KBM-7 (cell line): ENCODE measurements at places on chromosomes 13 and 19.
A peak's percentile ranks its signal among the peaks of the same experiment; 100 is the strongest.

DNA sequence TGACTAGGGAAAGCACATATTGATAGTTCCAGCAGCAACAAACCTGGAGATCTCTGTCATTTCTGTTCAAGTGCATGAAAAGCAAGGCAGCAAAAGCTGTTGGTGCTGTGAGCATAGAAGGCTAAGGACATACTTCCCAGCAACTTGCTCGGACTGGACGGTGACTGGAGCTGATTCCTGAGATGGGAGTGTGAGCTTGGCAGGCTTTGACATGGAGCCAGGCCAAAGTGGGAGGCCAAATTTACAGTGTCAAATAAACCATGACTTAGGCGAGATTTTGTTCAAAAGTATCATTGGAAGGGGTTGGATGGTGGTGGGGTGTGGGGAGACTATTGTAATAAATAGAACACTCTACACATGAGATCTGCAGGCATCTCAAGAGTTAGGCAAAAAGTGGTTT lies 5.9 kb upstream of the ARGLU1 start:
- no peak for DNase-seq

GRCh38 chr19:5403968-5404640 lies 51.1 kb upstream of the ZNRF4 start:
- DNase-seq, result peak; percentile 89

DNA sequence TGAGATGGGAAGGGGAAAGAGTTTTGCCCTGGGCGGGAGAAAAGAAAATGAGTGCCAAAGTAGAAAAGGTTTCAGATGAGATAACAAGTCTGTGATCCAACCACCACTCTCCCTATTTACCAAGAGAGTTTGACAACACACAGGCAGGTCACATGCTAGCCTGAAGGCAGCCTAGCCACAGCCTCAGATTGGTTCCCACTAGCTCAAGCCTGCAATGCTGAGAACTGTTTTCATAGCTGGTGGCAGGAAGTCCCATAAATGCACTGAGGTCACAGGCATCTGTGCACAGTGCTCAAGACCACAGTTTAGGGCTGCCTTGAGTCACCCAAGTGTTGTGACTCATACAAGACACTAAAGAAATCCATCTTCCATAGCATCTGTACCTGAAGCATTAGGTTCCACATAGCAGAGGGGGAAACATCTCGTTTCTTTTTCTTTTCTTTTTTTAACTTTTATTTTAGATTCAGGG lies 18.5 kb upstream of the POP4 start:
- peak; percentile 8 for DNase-seq

GRCh38 chr13:38688674-38689073 lies 1.8 kb downstream of the FREM2 start:
- DNase-seq, result no peak

GRCh38 chr13:43132257-43132656 lies 108.9 kb downstream of the DNAJC15 start:
- no peak for DNase-seq

DNA sequence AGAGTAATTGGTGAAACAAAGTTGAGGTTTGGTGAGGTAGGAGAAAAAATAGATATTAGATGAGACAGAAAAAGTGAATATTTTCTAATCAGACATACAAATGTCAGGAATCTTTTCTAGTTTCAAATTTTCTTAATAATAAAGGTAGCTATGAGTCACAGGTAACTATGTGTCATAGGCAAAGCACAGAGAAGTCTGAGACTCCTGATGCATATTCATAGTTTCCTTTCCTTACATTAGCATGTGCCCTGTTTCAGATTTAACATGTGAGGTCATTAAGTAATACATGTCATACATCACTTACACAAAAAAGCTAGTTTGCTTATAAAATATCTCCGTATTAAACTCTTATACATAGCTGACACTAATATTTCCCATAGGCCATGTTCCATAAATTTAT lies 1141.3 kb upstream of the PCDH20 start:
- no peak for DNase-seq

GRCh38 chr13:71876648-71877255 lies 9.7 kb upstream of the DACH1 start:
- DNase-seq, result no peak

GRCh38 chr19:10848230-10848856 lies at the start of gene C19orf38:
C19orf38 (plus strand) TSS chr19:10848415; CDS start chr19:10848509, 94 bp downstream.
- DNase-seq, result peak; percentile 46

DNA sequence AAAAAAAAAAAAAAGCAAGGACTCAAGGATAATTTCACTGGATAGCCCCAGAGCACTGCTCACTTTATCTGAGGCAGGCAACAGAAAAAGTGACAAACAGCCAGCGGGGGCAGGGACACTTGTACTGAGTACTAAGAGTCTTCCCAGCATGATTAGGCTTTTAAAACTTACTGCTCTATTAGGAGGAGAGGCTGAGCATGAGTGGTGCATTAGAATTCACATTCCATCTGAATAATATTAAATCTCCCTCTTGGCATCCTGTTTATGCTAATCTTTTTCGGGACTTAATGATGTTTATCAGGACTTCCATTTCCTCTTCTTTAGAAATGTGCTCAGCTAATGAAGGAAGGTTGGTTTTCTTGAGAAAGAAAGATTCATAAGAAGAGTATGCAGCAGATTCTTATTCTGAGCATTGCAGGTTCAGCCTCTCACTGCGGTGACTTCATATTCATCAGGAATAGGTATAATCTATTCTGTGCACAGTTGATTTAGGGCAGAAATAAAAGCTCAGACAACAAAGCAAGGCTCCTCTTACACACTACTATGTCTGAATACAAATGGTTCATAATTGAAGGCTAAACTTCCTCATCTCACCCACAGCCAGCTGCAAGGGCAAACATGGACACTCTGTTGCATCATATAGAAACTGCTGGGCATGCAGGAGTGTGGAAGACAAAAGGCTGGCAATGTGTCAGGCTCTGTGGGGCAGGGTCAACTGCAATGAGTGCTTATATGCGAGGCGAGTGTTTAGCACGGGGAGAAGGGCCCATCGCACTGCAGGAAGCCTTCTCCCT lies 107.0 kb downstream of the KL start:
- DNase-seq, result peak; percentile 43

GRCh38 chr13:26266311-26266710 lies 12.4 kb downstream of the CDK8 start:
- no peak for DNase-seq

DNA sequence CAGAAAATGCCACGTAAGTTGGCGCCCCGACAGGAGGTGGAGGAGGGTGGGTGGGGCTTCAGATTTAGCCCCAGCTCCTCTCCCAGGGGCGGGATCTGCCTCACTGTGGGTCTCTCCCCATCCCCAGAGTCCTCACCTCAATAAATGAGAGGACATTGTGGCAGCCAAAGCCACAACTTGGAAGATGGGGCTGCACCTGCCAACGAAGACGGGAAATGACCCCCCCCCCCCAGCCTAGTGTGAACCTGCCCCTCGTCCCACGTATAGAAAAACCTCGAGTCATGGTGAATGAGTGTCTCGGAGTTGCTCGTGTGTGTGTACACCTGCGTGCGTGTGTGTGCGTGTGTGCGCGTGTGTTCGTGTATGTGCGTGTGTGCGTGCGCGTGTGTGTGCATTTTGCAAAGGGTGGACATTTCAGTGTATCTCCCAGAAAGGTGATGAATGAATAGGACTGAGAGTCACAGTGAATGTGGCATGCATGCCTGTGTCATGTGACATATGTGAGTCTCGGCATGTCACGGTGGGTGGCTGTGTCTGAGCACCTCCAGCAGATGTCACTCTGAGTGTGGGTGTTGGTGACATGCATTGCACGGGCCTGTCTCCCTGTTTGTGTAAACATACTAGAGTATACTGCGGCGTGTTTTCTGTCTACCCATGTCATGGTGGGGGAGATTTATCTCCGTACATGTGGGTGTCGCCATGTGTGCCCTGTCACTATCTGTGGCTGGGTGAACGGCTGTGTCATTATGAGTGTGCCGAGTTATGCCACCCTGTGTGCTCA lies 1.5 kb upstream of the TRAPPC5 start:
- peak; percentile 20 for DNase-seq

DNA sequence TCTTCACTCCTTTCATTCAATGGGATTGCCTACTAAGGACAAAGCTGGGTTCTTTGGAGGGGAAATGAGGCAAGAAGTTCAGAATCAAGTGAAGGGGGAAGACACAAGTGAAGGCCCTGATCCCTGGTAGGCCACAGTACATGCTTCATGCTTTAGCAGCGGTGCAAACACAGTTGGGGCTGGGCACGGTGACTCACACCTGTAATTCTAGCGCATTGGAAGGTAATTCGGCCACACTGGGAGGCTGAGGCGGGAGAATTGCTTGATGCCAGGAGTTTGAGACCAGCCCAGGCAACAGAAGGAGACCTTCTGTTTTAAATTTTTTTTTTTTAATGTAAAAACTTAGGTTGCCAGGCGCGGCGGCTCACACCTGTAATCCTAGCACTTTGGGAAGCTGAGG lies 23.4 kb upstream of the GATAD2A start:
- no peak for DNase-seq

GRCh38 chr13:41563341-41563983 lies 106.1 kb downstream of the RGCC start:
- no peak for DNase-seq

DNA sequence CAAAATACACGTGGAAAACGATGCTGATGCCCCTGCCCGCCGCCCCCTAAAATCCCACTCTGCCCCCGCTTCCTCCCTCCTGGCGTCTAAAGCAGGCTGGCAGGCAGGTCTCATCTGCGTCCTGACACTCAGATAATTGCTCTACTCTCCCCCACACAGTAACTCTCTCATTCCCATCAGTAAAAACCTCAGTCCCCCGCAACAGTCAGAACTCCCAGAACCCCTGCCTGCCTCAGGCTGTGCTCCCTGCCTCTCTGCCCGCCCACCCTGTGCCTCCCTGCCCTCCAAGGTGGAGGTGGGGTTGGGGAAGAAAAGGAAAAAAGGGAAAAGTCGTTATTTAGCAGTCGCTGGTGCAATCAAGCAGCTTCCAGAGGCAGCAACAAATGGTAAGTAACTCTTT lies 473.7 kb downstream of the EFNB2 start:
- no peak for DNase-seq

DNA sequence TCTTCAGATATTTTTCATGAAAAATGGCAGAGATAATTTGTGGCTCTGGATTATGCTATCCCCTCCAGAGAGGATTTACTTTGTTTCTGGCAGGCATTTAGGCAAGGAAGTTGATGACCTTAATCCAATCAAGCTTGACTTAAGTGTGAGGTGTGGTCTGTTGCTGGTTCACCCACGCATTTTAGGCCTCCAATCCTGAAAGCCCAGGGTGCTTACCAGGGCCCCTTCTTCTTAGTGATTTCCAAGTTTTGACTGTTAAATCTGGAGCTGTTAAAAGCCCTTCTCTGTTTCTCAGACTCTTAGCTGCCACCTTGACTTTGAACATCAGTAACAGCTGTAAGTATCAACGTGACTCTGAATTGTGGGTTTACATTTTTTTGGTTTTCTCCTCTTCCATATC lies 161.8 kb downstream of the DNAJC15 start:
- DNase-seq, result no peak

DNA sequence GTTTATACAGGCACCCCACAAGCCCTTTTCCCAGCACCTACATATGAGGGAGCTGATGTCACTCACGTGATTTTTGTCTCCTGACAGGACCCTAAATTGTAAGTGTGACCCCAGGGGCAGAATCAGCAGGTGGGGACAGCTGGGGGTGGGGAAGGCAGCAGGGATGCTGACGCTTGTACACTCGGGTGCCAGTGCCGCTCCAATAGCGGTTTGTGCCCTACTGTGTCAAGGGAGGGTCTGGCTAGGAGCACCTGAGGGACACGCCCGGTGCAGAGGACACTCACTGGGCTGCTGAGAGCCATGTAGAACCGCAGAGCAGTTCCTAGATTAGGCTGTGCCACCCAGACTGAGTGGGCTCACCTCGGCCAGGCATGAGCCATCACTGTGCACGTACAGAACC lies 81.3 kb downstream of the SCGB2B2 start:
- DNase-seq, result no peak

DNA sequence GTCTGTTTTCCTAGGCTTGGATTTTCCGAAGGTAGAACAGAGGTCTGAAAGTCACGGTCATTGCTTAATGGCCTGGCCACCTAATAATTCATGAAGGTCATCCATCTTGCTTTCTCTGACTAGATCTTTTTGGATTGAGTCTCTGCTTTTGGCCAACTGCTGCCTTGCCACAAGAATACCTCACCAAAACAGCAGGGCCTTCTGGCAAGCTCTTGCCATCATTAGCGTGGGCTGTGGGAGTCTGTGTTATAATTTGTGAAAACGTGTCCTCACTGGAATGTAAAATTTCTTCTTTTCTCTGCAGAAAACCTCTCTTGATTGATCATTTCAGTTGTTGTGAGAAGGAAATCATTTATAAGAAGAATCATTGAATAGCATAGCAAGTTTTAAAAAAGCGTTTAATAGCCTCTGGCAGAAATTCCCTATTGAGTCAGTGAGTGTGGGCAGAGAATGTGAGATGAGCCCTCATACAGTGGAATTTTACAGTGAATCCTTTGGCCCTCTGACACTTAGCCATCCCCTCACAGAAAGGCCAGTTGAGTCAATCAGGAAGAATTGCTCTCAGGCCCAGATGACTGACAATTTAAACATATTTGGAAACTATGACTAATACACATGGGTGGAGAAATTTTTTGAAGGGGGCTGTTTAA lies 43.2 kb upstream of the ERICH6B start:
- DNase-seq, result no peak

DNA sequence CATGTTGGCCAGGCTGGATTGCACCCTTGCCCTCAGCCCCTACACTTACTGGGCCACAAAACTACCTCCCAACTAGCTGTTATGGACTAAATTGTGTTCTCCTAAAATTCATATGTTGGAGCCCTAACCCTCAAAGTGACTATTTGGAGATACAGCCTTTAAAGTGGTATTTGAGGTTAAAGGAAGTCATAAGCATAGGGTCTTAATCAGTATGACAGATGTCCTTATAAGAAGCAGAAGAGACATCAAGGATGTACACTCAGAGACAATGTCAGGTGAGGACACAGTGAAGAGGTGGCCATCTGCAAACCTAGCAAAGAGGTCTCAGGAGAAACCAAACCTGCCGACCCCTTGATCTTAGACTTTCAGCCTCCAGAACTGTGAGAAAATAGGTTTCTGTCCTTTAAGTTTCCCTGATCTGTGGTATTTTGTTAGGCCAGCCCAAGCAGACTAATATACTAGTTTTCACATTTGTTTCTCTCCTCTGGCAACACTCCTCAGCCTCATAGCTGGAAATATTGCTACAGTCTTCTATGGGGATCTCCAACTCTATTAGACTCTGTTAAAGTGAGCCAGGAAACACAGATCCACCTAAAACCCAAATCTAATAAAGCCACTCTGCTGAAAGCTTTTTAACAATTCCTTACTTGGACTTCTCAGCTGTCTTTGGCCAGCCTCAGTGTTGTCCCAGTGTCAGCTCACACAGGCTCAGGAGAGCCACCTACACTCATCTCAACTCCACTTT lies 256.5 kb downstream of the TBC1D4 start:
- no peak for DNase-seq

DNA sequence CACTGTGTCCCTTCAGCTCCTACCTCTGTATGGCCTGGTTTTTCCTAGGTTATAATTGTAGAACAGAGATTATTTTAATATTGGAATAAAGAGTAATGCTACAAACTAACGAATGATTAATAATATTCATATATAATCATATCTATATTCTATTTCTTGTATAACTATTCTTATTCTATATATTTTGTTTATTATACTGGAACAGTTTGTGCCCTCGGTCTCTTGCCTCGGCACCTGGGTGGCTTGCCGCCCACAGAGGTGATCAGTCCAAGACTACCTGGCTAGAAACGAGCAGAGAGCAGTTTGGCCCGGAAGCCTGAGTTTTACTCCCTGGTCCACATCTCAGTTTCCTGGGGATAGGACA lies 3.9 kb upstream of the SLC27A1 start:
- DNase-seq, result no peak

- no peak for DNase-seq
These were observed 19.3 kb upstream of the CEACAM20 start for GRCh38 chr19:44548736-44549135.

GRCh38 chr13:44049081-44049945 lies 169.6 kb downstream of the LACC1 start:
- no peak for DNase-seq

GRCh38 chr19:51194527-51195315 lies 30.2 kb upstream of the CD33 start:
- peak; percentile 43 for DNase-seq
